ENCODE measurements at places on chromosomes 5 and 9.

DNA sequence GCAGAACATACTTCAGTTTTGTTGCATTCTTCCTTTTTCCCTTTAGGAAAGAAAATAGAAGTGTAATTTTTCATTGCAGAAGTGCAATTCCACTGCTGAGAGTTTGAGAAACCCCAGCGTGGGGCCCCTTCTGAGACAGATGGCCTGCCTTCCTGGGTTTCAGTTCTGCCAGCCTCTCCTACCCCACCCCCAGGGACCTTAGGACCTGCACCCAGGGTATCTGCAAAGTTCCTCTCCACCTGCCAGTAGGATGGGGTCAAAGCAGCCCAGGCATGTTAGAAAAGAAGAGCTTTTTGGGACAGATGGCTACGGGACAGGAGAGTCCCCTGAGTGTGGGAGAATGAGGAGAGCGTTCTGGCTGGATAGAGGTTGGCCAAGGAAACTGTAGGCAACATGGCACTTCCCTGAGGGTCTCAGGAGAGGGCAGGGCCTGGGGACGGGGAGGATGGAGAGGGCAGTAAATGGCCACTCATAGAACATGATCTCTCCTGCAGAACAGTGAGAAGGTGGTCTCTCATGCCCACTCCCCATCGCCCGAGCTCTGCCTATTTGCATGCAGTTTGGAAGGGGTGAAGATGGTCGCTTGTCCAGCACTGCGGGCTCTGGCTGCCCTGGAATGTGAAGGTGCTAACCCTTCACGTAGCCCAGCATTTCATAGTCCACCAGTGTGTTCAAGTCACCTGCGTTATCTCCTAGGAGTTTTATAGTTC lies at the start of gene TIFAB:
Gene TIFAB, minus strand, starts transcription at position 31 of the 710 bp plus-strand sequence. CDS start 2,412 bp downstream, outside the sequence.
- DNase-seq = no peak

DNA sequence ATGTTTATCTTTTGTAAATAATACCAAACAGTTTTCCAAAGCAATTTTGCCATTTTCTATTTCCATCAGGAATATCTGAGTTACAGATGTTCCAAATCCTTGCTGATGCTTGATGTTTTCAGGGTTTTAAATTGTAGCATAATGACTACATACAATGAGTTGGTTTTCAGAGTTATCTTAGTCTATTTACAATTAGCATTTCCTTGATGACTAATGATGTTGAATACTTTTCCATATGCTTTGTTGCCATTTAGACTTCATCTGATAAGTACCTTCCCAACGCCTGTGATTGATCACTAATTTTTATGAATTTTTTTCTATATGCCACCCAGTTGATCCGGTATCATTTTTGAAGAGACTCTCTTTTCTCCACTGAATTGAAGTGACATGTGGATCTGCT lies 102.3 kb downstream of the SLC25A46 start:
- DNase-seq = no peak

GRCh38 chr5:147391781-147392180 lies 118.1 kb downstream of the DPYSL3 start:
- no peak for DNase-seq

GRCh38 chr9:123090198-123090896 lies 56.9 kb downstream of the GPR21 start:
- DNase-seq = no peak

GRCh38 chr5:124841829-124842712 lies 95.6 kb upstream of the ZNF608 start:
- DNase-seq = no peak

DNA sequence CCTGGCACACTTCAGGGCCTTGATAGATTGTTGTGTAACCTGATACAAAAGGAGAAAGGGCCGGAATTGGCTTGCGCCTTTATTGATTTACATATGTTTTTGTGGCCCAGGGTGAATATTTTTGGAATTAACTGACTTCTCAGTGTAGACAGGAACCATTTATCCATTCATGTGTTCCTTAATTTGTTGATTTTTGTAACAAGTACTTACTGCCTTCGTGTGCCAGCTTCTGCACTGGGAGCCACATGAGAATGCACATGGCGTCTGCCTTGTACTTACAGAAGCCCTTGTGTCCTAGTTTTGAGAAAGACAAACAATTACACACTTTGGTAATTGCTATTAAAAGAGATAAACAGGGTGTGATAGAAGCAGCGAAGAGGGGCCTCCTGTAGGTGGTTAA lies 26.4 kb downstream of the EHMT1 start:
- no peak for DNase-seq

DNA sequence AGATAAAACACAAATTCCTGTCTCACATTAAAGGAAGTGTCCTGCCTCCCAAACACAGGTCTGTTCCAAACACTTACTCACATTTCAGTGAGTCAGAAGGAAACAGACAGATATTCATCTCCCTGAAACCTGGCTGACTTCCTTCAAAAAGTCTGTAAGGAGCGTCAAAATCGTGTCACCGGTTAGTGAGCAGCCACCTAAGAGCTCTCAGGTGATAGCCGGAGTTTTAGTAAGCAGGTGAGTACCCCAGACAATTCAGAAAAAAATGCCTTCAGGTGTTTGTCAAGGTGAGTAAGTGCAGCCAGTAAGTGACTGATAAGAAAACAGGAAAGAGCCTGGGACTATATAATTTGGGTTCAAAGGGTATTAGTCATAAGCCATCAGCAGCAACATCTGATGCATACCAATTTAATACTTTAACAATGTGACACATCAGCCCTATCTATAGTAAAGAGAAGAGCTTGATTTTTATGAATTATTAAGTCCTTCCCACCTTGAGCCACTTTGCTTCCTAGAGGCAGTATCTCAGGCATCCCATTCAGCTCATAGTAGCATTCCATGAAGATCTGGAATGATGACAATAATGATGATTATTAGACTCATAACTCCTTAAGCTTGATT lies 1.3 kb upstream of the ITGA2 start:
- no peak for DNase-seq

- DNase-seq = no peak
Measured at GRCh38 chr5:10685115-10685521, 75.9 kb downstream of the DAP start.

DNA sequence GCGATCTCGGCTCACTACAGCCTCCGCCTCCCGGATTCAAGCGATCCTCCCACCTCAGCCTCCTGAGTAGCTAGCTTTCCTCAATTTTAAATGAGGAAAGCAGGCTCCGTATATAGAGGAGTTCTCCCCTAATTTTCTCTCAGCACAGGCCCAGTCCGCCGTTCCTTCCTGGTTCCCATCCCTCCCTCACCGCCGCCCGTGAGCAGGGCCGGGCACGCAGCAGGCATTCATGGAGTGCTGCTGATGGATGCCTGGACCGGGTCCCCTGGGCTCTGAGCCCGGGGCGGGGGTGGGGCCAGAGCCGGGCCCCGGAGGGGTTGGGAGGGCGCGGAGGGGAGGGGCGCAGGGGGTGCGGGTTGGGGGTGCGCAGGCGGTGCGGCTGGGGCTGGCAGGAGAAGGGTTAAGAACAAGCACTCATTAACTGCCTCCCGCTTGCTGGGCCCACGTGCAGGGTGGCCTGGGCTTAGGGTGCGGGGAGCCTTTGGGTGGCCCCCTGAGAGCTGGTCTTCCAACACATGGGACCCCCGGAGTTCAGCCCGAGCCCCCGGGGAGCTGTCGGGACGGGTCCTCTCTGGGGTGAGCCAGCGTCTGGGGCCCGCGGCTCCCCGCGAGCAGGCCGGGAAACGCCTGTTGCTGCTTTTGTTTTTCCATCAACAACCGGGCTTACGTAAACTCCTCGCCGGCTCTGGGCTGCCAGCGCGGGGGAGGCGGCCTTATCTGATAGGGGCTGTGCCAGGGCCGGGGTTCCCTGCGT lies 33.7 kb downstream of the LHX2 start:
- no peak for DNase-seq

DNA sequence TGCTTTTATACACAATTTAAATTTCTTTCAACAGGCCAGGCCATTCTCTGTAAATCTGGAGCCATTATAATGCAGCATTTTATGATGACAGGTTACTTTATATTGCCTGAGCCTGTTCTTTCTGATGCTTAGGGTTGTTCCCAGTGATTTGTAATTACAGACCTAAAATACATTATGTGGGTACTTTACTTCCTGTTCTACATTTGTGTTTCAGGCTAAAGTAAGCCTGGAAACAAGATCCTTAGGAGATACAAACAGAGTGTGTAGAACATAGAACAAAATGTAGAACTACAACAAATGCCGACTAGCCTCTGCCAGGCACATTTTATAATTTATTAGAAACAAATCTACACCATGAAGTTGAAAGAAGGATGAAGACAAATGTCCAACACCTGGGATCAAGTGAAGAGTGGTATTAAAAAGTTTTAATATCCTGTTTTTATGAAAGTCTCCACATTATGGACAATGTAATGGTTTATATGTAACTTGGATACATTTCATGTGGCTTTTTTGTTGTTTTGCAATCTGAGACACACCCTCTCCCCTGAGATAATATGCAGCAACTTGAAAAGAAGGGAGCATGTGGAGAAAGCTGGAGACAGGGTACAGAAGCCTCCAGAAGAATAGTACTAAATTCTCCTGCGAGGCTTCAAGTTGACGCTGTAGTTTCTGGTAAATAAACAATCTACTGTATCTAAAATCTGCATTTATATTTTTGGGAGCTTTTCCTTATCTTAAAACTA lies 46.9 kb downstream of the VCAN start:
- DNase-seq = no peak

- DNase-seq = no peak
Measured at GRCh38 chr5:143056339-143056704, 286.1 kb downstream of the ARHGAP26 start.

- no peak for DNase-seq
Measured at GRCh38 chr5:114716955-114717354, 355.1 kb downstream of the KCNN2 start.

- no peak for DNase-seq
Measured at GRCh38 chr9:98854266-98854665, 46.8 kb downstream of the GALNT12 start.

DNA sequence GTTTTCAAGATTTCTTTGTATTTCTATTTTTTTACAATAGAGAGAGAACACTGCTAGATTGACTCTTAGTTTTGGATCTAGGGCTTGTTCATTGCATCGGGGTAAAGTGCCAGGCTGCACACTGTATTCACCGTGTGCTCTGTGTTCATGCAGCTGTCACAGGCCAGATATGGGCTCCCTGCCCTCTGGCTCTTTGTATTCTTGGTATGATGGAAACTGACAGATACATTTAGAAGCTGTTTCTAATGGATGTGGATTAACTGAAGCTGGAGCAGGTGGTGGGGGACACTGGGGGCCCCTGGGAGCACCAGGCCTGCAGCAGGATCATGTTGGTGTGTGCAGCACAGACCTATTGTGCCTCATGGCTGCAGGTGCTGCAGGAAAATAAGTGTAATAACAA lies 28.0 kb downstream of the SLC36A1 start:
- no peak for DNase-seq

DNA sequence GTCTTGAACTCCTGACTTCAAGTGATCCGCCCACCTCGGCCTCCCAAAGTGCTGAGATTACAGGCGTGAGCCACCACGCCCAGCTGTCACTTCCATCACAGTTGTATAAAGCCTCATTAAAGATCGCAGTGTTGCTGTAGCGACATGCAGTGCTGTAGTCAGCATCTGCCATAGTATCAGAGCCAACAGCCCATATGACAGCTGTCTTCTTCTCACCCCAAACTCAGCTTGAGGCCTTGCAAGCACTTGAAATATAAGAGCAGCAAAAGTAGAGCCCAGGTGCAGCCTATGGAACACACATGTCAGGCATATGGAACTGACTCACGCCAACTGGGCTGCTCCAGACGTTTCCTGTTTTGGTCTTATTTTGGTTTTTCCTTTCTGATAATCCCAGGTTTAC lies 167.8 kb downstream of the TRIO start:
- DNase-seq = no peak

GRCh38 chr9:69168709-69169217 lies 5.3 kb upstream of the TJP2 start:
- DNase-seq = peak; percentile 25

DNA sequence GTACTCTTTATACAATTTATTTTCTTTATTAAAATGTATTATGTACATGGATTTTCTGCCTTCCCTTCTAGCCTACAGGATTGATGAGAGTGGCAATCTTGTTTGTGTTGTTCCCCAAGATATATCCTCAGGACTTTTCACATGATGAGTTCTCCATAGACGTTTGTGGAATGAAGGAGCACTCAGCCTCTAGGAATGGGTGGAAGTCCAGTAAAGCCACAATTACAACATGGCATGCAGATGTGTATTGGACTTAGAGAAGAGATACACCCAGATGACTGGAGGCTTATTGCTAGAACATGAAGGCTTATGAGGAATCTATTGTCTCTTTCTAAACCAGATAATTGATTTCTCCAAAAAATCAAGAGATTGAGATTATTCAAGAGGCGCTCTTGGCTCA lies 8.2 kb upstream of the DOCK2 start:
- no peak for DNase-seq

- DNase-seq = no peak
Measured at GRCh38 chr5:87411973-87412629, 629 bp downstream of the CCNH start.

DNA sequence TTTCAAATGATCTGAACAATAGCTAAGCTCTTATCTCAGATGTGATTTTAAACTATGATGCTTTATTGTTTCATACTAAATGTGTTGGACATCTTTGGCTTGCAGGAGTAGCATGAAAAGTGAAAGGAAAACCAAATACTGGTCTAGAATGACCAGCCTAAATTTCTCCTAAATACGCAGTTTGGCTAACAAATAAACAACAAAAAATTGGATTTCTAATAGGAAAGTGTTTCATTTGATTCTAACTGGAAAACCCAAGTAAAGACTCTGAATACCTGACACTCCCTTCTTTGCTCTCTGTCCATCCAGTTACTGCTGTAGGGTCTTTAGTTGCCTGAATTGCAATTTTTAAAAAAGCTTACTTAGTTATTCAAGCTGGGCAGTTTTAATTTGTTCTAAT lies 111.7 kb upstream of the ACOT12 start:
- no peak for DNase-seq

DNA sequence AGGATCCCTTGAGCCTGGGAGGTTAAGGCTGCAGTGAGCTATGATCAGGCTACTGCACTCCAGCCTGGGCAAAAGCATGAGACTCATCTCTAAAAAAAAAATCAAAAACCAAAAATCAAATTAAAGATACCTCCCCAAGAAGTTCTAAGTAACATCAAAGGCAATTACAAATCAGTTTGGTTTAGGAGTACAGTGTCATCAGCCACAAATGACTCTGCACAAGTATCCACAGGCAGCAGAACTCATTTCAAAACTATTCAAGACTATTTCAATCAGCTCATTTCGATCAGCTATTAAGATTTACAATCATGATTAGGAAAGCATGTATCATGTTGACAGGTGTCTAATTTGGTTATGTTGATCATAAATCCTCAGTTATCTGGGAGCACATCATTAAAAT lies 19.1 kb downstream of the TRMO start:
- no peak for DNase-seq

- no peak for DNase-seq
Measured at GRCh38 chr5:91293131-91293530, 90.0 kb downstream of the ARRDC3 start.

DNA sequence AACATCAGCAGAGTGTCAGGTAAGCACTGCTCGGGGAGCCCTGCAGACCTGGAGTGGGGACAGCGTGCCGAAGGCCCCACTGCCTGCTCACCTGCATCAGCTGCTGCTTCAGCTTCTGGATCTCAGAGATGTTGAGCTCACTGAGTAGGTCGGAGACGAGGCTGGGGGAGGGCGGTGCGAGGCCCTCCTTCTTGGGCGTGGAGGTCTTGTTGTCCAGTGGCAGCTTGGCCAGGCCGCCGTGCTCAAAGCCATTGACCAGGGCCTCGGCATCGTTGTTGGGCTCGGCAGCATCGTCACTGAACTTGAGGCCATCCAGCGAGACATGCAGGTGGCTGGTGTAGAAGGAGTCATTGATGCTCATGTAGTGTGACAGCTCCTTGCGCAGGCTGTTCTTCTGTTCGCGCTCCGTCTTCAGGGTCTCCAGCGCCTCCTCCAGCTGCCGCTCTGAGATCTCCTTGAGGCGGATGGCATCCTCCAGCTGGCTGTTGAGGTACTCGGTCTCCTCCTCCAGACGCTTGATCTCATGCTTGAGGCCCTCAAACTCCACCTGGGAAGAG lies 44.3 kb downstream of the BICD2 start:
- DNase-seq = no peak
